ENCODE measurements at places on chromosomes 11 and 22.
A peak's percentile ranks its signal among the peaks of the same experiment; 100 is the strongest.

DNA sequence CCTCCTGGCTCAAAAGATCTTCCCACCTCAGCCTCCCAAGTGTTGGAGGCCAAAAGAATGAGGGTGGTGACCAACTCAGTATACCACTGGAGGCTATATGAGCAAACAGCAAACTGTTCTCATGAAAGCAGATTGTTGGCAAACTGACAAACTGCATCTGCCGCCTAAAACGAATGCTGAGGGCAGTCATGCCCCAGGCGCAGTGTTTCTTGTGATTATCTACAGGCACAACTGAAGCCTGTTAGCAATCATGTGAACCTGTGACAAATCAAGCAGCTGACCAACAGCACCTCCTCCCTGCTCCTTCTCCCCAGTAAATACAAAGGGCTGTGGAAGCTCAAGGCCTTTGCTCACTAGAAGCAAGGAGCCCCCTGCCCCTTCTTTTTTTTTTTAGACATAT lies 47.8 kb downstream of the BTBD10 start:
- no peak overlapping the region for H3K4me3 ChIP-seq
- DNase-seq, result no peak
- H3K27ac ChIP-seq, result no peak overlapping the region

GRCh38 chr22:39209756-39210155 lies 35.0 kb downstream of the PDGFB start:
- H3K36me3 ChIP-seq, result no peaks in the 10 kb centered on the region
- H3K4me1 ChIP-seq, result peaks cover 27% of the 10 kb centered on the region
- no peak overlapping the region for H3K27ac ChIP-seq
- no peak overlapping the region for H3K4me3 ChIP-seq
- no peak for DNase-seq

DNA sequence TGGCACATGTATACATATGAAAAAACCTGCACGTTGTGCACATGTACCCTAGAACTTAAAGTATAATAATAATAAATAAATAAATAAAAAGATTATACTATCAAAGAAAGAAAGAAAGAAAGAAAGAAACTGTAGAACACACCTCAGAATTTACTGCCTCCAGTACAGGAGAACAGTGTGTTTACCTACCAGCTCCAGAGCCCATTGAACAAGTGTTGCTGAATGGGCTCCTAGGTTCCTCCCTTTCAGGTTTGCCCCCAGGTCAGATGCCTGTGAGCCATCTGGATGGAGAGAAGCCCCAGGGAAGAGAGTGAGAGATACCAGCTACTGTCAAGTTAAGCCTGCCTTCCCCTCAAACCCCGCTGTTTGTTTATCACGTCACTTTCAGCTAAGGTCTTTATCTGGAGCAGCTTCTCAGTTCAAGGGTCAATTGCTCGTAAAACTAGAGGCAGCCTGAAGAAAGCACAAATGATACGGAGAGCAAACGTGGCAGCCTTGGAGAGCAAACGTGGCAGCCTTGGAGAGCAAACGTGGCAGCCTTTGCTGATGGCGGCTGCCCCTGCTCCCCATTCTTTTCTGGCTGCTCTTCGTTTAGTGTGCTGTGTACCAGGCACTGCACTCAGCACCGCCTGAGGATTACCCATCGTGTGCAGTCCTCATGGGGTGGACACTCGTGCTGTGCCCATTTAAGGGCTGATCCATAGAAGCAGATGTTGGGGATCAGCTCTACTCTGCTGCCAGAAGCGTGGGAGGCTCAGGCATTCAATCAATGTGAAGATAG lies 111.7 kb downstream of the ADAMTS15 start:
- no peak for DNase-seq
- no peak overlapping the region for H3K27ac ChIP-seq
- H3K4me1 ChIP-seq, result no peaks in the 10 kb centered on the region
- H3K4me3 ChIP-seq, result no peak overlapping the region

- peaks cover 5% of the 10 kb centered on the region for H3K4me1 ChIP-seq
- H3K4me3 ChIP-seq, result no peak overlapping the region
- peaks cover 11% of the 10 kb centered on the region for H3K27me3 ChIP-seq
- H3K27ac ChIP-seq, result no peak overlapping the region
These were observed 1.3 kb upstream of the CLDN25 start for GRCh38 chr11:113778111-113778910.

- no peaks in the 10 kb centered on the region for H3K27me3 ChIP-seq
- peaks cover 60% of the 10 kb centered on the region for H3K36me3 ChIP-seq
- peaks cover 58% of the 10 kb centered on the region for H3K4me1 ChIP-seq
- H3K27ac ChIP-seq, result peak overlapping the region; percentile 96
These were observed 11.6 kb downstream of the IL2RB start for GRCh38 chr22:37137903-37138665.

GRCh38 chr11:74679513-74679865 lies 51.7 kb downstream of the CHRDL2 start:
- no peaks in the 10 kb centered on the region for H3K4me1 ChIP-seq
- H3K27ac ChIP-seq, result no peak overlapping the region
- H3K36me3 ChIP-seq, result no peaks in the 10 kb centered on the region
- peaks cover 23% of the 10 kb centered on the region for H3K27me3 ChIP-seq
- no peak overlapping the region for H3K4me3 ChIP-seq

DNA sequence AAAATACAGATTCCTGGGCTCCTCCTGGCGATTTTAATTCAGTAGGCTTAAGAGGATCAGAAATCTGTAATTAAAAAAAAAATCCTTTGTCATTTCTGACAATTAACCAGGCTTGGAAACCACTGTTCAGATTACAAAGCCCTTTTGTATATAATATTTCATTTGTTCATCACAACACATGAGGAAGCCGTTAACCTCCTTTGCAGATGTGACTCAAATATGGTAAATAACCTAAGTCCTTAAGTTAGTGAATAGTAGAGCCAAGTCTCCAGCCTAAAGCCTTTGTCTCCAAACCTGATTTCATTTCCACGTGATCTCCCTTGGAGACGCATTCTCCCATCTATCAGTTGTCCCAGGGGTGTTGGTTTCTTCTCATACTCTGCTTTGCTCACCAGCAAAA lies 67.6 kb downstream of the UBASH3B start:
- H3K4me1 ChIP-seq, result peaks cover 98% of the 10 kb centered on the region
- no peaks in the 10 kb centered on the region for H3K27me3 ChIP-seq
- peaks cover 13% of the 10 kb centered on the region for H3K36me3 ChIP-seq

- H3K4me3 ChIP-seq, result no peak overlapping the region
- H3K27ac ChIP-seq, result no peak overlapping the region
- H3K36me3 ChIP-seq, result peaks cover 7% of the 10 kb centered on the region
These were observed 25.0 kb upstream of the SLC5A1 start for GRCh38 chr22:32018056-32018455.

- H3K36me3 ChIP-seq, result peaks cover 25% of the 10 kb centered on the region
- H3K4me1 ChIP-seq, result peaks cover 16% of the 10 kb centered on the region
- no peak overlapping the region for H3K27ac ChIP-seq
- H3K27me3 ChIP-seq, result no peaks in the 10 kb centered on the region
These were observed 3.7 kb upstream of the COMT start for GRCh38 chr22:19937616-19938473.

DNA sequence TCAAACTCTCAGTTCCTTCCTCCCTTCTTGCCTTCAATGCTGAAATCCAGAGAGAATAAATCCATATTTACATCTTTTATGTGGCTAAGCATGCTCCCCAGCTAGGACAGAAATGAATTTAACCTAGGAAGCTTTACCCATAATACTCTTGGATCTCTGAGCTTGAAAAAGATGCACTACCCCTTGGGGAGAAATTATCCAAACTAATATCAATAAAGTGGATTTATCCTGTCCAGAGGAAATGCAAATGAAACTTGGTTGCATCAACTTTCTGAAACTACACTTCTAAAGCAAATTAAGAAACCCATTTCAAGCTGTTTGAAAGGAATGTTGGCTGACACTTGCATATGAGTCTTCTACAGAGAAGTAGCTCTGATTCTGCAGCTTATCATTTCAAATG lies 347.9 kb downstream of the TTC28 start:
- no peaks in the 10 kb centered on the region for H3K36me3 ChIP-seq
- DNase-seq, result no peak
- no peaks in the 10 kb centered on the region for H3K27me3 ChIP-seq
- H3K27ac ChIP-seq, result no peak overlapping the region

DNA sequence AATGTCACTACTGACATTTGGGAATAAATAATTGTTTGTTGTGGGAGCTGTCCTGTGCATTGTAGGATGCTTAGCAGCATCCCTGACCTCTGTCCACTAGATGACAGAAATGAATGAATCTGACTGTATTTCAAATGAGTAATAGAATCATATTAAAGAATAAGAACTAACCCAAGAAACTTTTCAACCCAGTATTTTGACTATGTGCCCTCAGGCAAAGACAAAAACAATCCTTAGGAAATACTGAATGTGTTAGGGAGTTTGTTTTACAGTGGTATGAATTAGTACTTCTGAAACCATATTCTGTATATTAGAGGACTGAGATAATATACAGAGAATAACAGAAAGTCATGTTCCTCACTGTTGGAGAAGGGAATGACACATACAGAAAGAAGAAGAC lies 320.9 kb upstream of the PITPNB start:
- no peaks in the 10 kb centered on the region for H3K4me1 ChIP-seq
- H3K27ac ChIP-seq, result no peak overlapping the region

DNA sequence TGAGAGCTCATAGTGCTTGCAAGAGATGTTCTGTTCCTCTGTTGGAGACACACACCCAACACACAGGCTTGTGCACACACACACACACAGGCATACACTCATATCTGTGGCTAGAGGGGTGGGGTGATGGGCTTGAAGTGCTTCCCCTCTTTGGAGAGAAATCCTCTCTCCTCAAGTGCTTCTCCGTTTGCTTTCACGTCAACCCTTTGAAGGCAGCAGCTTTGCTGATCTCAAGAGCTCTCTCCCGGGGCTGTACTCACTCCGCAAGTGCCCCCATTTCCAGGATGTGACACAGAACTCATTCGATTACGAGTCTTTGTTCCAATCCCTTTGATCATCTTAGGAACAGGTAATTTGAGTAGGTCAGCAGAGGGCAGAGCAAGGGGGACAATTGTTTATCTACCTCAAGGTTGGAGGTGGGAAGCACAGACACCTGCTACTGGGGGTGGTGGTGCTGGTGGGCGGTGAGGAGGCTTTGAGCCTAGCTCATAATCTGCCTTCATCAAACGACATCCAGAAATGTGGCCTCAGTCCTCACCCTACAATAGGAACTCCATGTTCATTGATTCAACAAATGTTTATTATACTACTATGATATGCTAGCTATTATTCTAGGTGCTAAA lies 529.8 kb upstream of the CADM1 start:
- H3K36me3 ChIP-seq, result no peaks in the 10 kb centered on the region
- no peak for DNase-seq
- no peak overlapping the region for H3K27ac ChIP-seq
- no peak overlapping the region for H3K4me3 ChIP-seq
- peaks cover 2% of the 10 kb centered on the region for H3K27me3 ChIP-seq

DNA sequence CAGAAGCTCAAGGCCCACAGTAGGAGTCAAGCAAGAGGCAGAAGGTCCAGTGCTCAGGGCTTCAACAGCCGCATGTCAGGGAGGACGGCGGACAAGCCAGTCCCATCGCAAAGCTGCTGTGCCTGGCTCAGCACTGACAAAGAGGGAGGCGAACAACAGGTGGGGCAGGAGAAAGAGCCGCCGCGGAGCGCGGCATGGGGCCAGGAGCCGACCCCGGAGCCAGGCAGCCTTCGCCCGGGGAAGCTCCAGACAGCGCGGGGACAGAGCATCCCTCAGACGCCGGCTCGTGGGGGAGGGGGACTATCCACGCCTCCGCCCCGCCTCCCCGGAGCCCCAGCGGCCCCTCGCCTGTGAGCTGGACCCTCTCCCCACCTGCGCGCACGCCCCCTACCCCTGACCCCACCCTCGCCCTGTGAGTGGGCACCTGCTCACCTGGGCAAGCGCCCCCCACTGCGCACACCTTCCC lies 369 bp downstream of the DHCR7 start:
- H3K4me1 ChIP-seq, result peaks cover 53% of the 10 kb centered on the region
- peak overlapping the region; percentile 53 for H3K27ac ChIP-seq
- H3K36me3 ChIP-seq, result peaks cover 39% of the 10 kb centered on the region
- no peaks in the 10 kb centered on the region for H3K27me3 ChIP-seq
- H3K4me3 ChIP-seq, result peak overlapping the region; percentile 96
- DNase-seq, result peak; percentile 41

DNA sequence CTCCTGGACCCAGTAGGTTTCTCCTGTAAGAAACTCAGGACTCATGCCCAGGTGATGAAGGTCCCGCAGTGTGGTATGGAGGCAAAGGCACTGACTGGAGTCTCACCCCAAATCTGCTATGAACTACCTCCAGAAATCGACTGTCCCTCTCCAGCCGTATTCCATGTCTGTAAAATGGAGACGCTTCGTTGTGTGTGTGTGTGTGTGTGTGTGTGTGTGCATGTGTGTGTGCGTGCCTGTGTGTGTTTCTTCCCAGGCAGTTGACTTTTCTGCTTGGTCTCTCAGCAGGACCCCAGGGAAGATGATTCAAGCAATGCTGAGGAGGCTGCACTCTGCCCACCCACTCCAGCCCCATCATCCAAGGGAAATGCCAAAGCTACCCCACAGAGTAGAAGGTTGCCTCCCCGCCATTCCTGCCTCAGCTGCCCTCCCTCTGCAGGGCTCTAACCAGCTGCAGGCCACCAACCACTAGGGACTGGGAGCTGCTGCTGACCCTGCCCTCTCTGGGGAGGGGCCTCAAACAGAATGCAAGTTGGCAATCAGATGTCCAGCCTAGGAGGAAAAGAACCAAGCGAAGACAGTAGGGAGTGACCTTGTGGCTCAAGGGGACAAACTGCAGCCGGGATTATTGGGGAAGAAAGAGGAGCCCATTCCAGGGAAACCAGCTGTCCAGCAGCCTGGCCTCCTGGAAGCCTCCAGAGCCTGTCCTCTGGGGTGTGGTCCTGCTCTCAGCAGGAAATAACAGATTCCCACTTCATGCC lies 56.2 kb downstream of the SLC22A12 start:
- no peak for DNase-seq
- no peak overlapping the region for H3K4me3 ChIP-seq
- H3K36me3 ChIP-seq, result no peaks in the 10 kb centered on the region
- no peaks in the 10 kb centered on the region for H3K4me1 ChIP-seq
- no peak overlapping the region for H3K27ac ChIP-seq
- H3K27me3 ChIP-seq, result peaks cover 28% of the 10 kb centered on the region

- no peak overlapping the region for H3K4me3 ChIP-seq
- H3K4me1 ChIP-seq, result peaks cover 7% of the 10 kb centered on the region
- no peak for DNase-seq
- peaks cover 4% of the 10 kb centered on the region for H3K27me3 ChIP-seq
These were observed 51.1 kb upstream of the PARVG start for GRCh38 chr22:44129619-44129976.

DNA sequence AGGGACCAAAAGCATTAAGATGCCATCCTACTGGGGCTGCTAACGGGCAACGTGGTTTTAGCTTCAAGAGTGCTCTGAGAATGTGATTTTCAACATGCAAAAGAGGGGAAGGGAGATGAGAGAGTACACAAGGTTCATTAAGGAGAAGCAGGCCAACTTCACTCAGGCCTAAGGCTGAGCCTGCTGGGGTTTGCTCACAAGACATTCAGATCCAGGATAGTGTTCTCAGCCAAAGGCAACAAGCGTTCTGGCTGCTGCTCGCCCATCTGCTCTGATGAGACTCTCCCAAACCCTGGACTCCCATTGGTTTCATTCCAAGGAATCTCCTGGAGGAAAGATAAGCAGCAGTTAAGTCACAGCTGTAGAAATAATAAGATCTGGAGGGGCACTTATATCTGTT lies 23.6 kb upstream of the UPB1 start:
- H3K27ac ChIP-seq, result no peak overlapping the region
